ENCODE measurements at places on chromosomes 6 and 20.

GRCh38 chr6:169115632-169116031 lies 138.0 kb downstream of the THBS2 start:
- no peak for DNase-seq

DNA sequence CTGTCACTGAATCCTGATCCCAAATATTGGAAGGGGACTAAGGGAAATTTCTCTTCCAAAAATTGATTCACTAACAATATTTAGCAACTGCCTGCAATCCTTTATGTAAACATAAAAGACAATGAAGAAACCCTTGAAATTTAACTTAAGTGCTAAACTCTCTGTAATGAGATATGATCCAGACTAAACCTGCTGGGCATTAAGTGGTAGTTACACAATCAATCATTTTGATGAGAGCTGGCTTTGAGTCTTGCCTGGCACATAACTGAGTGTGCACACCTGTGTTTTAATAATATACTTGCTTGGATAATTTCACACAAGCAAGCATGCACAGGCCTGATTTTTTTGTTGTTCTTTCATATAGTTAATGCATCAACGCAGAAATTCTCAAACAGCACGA lies 9.8 kb upstream of the ZFP64 start:
- no peak for DNase-seq

DNA sequence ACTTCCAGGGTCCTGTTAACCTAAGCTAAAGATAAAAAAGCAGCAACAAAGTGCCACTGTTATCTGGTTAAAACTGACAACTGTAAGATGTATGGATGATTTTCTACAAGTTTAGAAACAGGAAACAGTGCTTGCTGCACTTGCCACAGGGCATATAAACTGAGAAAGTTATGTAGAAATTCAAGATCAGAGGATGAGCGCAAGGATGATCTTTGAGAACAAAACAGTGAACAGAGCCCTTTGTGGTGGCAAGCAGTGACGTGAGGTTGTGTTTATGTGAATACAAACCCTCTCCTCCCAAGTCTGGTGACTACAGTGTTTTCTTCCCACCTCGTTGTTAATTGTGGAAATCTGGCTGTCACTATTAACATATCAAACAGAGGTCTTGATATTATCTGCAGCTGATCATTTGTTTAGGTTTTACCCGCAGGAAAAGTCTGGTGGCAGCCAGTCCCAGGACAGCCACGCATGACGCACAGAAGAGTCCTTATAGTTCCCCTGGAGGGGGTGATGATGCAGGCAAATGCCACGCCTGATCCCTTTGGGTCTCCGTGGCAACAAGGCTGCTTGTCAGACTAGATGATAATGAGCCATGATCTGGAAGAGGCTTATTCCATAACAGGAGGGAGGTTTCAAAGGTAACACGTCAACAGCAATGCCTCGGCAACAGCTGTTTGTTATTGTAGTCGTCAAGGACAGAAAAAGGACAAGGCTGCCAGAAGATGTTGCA lies 43.1 kb upstream of the TNFAIP3 start:
- no peak for DNase-seq

- no peak for DNase-seq
Measured at GRCh38 chr6:45801471-45802289, 214.0 kb downstream of the CLIC5 start.

DNA sequence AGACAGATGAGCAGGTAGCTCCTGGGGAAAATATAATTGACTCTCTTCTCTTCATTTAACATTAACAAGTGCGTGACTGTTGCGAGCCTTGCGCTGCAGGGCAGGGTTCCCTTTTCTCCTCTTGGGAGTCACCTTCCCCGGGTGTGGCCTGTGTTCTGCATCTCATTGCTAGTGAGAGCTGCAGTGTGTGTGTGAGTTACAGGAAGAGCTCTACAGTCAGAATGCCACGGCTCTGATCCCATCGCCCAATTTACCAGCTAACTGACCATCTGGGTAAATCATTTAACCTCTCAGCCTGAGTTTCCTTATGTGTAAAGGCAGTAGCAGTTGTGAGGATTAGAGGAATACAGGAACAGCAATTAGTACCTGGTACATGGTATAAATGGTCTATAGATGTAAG lies 106.8 kb upstream of the NUP153 start:
- no peak for DNase-seq

All from GM12892 (cell line).